ELR (cell line): ENCODE measurements at places on chromosomes 11 and 22.
A peak's percentile ranks its signal among the peaks of the same experiment; 100 is the strongest.

DNA sequence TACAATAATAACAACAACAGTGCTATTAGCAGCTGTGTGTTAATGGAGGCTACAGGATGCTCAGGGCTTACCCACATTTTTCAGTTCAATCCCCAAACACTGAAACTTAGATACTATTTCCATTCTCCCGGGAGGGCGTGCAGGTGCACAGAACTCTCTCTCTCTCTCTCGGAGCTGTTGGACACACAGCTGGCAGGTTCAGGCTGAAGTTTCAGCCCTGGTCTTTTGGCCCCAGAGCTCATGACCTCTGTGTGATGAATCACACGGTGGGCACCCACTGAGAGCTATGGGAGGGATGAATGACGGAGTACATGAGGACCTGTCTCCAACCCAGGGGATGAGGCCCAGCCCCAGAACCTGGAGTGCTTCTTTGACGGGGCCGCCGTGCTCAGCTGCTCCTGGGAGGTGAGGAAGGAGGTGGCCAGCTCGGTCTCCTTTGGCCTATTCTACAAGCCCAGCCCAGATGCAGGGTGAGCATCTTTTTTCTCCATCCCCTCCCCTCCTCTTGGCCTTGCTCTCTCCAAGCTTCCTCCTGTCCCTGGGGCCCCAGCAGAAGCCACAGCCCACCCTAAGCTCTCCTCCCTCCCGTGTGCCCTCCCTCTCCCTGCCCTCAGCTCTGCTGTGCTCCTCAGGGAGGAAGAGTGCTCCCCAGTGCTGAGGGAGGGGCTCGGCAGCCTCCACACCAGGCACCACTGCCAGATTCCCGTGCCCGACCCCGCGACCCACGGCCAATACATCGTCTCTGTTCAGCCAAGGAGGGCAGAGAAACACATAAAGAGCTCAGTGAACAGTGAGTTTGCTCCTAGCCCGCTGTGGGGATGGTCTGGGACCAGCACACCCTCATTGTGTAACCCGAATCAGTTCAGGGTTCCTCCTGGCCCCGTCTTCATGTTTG is 16.9 kb downstream of the CSF2RB start:
- no peak for DNase-seq

DNA sequence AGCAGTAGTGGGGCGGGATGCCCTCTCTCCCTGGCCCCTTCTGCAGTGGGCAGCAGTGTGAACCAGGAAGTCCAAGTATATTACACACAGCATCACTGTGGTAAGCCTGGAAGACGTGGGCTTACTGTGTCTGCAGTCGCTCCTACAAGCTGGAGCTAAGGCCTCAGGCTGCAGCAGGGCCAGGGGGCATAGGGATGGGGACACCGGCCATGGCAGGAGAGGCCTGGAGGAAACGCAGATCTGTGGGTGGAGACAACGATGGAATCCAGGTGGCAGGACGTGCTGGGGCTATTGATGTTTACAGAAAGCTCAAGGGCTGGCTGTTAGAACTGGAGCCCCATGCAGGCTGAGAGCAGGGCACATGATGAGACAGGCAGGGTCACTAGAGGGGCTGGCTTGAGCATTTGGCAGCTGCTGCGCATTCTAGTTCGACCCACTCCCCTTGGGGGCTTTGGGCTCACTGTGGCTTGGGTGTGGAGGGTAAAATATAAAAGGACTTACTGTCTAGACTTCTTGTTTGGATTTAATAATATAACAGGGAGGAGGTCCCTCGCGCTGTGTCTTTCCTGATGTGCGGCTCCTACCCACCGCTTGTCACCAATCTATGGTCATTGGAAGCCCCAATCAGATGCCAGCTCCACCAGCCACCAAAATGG is 539.5 kb downstream of the TBC1D22A start:
- no peak for DNase-seq

- no peak for DNase-seq
Observed at GRCh38 chr22:17302616-17303015, 66.6 kb upstream of the CECR2 start.

DNA sequence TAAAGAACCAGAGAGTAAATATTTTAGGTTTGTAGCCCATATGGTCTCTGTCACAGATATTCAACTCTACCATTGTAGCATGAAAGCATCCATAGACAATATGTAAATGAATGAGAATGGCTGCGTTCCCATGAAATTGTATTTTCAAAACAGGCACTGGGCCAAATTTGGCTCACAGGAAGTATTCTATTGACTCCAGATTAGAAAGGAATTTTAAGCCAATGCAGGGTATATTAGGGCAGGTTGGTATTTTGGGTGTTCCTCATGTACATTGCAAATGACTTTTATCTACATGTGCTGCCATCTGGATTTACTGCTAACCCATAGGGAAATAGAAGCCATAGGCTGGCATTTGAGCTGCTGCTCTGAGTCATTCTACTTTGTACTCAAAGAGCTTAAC is 35.1 kb upstream of the PDGFD start:
- DNase-seq, result no peak

GRCh38 chr11:67648140-67648795 is 2.3 kb downstream of the ACY3 start:
- DNase-seq, result peak; percentile 32

DNA sequence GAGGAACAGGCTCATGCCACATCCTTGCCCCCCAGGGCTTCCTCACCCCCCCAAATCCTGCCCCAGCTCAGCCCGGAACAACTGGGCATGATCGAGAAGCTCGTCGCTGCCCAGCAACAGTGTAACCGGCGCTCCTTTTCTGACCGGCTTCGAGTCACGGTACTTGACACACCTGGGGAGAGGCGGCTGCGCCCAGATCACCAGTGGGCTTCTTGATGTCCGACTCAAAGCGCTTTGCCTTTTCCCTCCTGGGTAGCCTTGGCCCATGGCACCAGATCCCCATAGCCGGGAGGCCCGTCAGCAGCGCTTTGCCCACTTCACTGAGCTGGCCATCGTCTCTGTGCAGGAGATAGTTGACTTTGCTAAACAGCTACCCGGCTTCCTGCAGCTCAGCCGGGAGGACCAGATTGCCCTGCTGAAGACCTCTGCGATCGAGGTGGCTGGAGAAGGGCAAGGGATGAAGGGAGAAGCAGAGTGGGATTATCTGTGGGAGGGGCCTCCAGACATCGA is 3.5 kb downstream of the NR1H3 start:
- DNase-seq, result no peak

- peak; percentile 63 for DNase-seq
Observed at GRCh38 chr11:96424693-96425092, 34.9 kb downstream of the JRKL start.

DNA sequence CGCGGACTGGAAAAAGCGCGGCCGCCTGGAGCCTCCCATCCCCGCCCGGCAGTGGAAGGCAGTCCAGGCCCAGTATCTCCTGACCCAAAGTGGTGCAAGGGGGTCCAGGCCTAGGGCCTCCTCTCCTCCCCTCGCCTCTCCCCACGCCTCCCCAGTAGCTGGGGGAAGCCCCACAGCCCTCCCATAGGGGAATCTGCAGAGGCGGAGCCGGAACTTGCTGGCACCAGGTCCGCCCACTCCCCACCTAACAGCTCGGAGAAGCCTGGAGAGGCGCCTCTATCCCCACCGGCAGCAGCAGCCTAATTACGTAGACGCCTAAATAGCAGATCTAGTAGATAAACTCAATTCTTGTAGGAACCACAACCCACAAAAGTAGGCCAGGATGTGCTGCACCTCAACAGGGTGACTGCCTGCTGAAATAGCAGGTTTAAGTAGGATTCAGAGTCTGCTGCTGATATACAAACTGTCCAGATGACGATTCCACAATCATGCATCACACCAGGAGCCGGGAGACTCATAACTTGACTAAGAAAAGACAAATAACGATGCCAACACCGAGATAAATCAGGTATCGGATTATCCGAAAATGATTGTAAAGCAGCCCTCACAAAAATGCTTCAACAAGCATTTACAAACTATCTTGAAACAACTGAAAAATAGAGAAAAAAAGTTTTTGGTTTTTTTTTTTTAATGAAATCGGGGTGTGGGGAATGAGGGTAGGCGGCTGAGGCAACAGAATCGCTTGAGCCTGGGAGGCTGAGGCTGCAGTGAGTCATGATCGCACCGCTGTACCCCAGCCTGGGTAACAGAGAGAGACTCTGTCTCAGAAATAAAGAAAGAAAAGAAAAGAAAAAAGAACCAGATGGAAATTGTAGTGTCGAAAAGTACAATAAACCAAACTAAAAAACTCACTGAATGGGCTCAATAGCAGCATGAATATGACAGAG is 11.4 kb upstream of the BRD1 start:
- DNase-seq, result no peak

DNA sequence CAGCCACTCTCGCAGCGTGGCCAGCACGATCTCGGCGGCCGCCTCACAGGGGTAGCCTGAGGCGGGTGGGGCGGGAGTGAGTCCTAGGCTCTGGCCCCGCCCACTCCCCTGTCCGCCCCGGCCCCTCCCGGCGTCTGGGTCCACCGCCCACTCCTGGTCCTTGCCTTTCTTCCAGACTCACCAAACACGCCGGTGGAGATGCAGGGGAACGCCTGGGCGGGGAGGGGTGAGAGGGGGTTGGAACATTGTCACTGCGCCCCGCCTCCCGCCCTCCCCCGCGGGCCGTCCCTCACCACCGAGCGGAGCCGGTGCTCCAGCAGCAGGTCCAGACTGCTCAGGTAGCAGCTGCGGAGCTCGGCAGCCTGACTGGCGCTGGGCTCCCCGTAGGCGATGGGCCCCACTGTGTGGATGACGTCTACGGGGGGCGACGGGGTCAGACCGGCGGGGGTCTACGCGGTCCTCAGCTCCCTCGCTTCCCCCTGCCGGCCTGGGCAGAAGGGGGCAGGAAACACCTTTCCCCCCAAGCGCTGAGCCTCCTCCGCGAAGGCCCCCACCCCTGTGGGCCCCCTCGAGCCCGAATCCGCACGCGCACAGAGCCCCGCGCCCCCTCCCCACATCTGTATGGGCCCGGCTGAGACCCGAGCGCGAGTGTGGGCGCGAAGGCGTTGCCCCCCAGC is 13.2 kb downstream of the OTUB1 start:
- DNase-seq, result peak; percentile 54

DNA sequence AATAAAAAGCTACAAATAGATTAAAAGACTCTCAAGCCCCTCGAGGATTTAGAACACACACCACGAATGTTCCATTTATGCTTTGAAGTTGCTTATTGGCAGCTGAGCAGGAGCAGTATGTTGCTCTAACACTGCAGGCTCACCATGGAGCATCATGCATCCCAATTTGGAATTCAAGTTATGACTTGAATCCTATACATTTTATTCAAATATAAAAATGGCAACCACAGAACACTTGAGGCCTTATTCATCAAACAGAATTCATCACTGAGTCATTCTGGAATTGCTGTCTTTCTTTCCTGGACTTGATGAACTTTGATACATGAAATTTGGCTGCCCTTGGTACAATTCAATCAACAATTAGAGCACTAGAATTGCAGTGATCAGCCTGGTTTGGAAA is 24.5 kb upstream of the BLID start:
- DNase-seq, result peak; percentile 94

GRCh38 chr22:21579474-21579851 is 11.9 kb downstream of the UBE2L3 start:
- no peak for DNase-seq

DNA sequence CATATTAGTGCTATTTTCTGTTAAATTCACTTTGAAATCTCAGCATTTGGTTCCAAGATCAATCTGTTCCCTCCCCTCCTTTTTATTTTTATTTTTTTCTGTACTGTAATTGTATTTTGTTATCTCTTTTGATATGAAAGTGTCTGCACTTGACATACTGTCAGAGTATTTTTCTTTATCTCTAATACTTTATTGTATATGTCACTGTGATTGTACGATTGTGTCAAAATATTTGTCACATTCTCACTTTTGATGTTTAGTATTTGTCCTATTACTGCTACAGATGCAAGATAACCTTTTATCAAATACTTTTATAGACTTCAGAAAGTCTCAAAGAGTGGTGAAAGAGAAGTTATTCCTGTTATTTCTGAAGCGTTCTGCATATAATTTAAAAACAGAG is 323.5 kb downstream of the JRKL start:
- DNase-seq, result no peak

DNA sequence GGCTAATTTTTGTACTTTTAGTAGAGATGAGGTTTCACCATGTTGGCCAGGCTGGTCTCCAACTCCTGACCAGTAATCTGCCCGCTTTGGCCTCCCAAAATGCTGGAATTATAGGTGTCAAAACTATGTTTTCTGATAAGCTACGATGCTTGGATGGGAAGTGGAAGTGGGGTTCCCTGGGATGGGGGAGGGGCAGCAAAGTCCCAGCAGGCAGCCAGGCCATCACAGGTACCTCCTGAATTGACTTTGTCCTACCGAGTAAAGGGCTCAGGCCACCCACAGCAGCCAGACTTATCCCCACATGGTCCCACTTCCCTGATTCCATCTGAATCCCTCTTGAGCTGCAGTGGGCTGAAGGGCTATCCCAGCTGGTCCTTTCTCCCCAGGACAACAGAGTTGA is 6.9 kb downstream of the FTH1 start:
- no peak for DNase-seq

DNA sequence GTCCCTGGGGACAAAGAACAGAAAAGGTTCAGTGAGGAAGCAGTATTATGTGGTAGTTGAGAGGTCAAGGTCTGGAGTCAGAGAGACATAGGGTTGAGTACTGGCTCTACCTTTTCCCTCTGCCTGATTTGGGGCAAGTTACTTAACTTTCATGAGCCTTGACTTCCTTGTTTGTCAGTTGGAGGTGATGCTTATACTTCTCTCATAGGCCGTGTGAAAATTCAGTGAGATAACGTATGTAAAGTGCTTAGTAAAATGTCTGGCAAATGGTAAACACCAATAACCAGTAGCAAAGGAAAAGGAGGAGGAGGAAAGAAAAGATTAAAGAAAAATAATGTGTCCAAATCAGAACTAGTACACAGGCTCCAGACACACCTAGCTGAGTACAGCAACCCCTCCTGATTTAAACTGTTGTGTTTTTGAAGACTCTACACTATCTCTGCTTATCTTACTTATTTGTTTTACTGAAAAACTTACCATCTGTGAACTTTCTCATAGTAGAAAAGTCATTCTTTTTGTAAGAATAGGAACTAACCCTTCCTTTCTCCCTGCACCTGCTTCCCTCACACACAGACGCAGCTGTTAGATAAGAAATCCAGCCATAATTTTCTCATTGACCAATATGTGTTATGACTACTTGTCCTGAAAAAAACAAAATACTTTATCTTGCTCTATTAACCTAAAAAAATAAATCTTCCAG is 126.9 kb downstream of the CD44 start:
- no peak for DNase-seq

GRCh38 chr22:26828311-26828710 is 170.9 kb downstream of the MIAT start:
- DNase-seq, result peak; percentile 20

GRCh38 chr11:10287140-10287539 is 6.9 kb downstream of the SBF2 start:
- DNase-seq, result peak; percentile 36

GRCh38 chr11:8315954-8316353 is 52.3 kb upstream of the LMO1 start:
- no peak for DNase-seq
